SW 1271 (cell line): ENCODE measurements at places on chromosomes 12 and 14.

DNA sequence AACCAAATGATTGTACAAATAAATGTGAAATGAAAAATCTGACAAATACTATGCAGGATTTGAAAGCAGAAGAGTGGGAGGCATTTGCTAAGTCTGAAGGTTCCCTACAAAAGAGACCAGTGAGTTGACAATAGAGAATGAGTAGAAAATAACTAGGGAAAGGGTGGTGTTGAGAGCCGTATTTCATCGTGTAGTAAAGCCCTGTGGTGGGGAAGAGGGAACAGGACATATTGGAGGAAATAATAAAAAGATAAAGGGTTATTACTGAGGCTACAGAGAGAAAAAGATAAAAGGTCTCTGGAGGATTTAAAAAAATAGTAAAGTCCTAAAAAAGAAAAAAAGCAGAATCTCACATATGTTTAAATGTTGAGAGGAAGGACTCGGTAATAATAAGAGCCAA is 268.8 kb downstream of the DUSP6 start:
- DNase-seq = no peak

DNA sequence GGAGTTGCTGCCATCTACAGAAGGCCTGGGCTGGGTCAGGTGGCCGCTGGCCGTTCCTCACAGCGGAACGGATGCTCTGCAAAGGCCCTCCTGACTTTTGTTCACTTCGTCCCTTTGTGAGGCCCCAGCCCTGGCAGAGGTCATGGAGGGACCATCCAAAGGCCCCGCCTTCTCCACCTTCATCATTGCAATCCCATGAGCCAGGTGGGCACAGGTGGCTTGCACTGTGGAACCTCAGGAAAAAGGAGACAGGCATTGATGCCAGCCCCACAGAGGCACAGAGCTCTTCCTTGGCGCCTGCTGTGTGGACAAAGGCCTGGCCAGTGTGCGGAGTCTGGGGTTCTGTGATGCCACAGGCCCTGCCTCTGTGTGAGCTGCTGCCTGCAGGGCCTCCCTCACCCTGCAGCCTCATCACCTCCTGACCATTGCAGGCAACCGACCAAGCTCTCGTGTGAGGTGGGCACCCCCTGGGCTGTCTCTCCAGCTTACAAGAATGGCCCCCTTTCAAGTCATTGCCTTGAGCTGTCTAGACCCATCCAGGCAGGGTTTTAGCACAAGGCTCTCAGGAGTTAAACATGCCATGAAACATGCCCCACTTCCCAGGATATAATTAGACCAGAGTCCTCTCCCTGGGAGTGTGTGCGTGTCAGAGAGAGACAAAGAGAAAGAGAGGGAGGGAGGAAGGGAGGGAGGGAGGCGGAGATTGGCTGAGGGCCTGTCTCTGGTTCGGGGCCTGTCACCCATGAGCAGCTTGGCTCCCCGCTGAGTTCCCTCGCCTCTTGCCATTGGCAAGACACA is 19.3 kb downstream of the NFKBIA start:
- no peak for DNase-seq

GRCh38 chr12:67045650-67046049 is 223.5 kb upstream of the CAND1 start:
- DNase-seq = no peak

GRCh38 chr12:96447256-96447655 is 42.1 kb upstream of the CFAP54 start:
- DNase-seq = no peak

DNA sequence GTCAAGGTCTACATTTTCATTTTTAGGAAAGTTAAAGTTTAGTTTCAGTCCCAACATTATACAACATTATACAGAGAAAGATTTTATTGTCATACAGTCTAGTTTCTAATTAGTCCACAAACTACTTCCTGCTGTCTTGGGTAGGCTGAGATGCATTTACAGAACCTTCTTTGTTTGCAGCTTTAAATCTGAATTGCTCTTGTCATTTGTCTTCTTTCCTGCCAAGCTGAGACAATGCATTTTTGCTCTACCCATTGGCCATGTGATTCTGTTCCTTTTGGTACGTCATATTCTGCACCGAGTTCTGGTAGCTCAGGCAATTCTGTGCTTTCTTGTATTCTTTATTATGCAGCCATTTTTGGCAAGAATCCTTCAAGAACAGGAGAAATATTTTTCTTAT is 228.5 kb downstream of the ATP23 start:
- no peak for DNase-seq

DNA sequence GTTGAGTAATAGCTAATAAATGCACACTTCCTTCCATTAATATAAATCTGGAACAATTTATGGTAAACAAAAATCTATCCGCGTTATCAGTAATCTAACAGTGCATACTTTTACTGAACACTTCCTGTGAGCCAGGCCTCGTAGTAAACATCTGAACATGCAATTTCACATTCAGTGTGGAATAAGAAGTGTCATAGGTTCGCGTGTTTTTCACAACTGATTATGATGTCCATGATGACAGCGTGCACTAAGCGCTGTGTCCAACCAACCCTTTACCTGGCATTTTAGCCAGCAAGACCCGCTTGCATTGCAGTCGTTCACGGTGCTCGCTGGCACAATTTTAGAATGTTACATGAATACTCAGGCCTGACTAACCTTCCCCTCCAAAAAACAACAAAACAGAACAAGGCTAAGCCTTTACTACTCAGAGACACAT is 2.1 kb downstream of the PNMA1 start:
- no peak for DNase-seq

DNA sequence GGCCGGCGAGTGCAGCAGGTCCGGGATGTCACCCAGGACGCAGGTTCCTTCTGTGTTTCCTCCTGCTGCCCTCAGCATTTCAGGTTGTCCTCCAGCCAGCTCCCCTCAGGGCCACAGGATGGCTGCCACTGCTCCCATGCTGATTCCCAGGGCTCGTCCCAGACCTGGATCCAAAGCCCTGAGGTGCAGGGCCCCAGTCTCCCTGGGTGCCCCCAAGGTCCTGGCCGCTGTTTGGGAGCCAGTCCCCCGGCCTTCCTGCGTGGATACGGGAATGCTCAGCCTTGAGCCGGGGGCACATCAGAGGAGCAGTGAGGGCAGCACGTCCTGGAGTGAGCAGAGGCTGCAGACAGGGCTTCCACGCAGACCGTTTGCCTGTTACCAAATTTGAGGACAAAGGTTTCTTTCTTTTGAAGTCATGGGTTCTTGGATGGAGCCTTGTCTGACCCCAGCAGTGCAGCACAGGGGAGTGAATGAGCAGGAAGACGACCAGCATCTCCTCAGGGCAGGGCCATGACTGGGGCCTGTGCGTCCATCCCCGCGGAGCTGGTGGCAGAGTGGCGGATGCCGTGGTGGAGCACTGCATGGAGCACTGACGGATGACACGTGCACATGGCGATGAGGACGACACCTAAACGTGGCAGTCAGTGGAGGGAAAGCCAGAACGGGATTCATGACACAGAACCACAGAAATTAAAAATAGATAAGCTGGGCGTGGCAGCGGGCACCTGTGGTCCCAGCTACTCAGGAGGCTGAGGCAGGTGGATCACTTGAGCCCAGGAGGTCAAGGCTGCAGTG is 12.5 kb upstream of the CACNA2D4 start:
- no peak for DNase-seq

DNA sequence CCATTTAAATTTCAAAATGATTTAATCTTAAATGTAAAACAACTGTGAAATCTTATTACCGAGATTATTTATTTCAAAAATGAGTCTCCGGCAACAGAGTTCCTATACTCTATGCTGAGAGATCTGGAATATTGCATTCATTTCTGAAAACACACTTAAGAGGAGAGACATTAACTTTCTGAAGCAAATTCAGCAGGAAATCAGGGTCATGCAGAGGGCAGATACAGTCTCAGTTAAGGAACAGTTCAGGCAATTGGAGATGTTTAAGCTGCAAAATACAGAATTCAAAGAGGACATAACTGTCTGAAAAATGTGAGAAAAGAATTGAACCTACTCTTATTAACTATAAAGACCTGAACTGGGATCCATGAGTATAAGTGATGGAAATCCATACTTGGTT is 320.7 kb downstream of the PAWR start:
- DNase-seq = no peak

GRCh38 chr14:70653662-70654061 is 11.9 kb downstream of the TTC9 start:
- DNase-seq = no peak

DNA sequence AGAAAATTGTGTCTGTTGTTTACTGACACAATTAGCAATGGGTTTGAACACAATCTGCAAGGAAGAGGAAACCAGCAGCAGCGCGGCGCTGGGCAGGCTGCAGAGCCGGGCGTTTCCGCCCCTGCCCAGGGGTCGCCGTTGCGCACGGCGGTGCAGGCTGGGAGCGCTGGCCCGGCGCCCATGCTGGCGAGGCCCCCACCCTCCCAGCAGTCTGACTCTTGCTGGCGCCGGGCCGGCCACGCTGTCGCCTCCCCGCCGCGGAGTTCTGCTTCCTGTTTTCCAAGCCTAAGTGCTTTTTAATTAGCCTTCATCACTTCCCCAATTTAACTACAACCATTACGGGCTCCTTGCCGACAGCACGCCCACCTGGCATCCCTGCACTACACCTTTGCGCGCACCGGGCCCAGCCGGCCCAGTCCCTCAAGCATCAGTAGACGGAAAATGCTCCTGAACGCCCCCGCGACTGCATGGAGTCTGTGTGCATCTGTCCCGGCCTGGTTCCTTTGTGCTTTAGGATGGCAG is 212.1 kb downstream of the GXYLT1 start:
- no peak for DNase-seq

DNA sequence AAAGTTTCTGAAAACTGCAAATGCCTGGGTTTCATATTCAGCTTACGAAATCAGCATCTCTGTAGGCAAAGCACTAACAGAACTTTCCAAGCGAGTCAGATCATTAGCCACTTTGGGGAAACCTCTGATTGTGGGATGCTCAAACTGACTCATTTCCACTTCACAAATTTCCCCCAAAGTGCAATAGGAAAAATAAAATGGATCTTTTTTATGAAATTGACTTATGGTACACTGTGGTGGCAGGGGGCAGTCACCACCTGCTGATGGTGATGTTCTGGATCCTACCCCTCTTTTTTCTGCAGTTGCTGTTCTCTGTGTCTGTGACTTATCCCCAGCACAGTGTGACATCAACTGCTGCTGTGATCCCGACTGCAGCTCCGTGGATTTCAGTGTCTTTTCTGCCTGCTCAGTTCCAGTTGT is 5.6 kb downstream of the TCTN1 start:
- DNase-seq = no peak

DNA sequence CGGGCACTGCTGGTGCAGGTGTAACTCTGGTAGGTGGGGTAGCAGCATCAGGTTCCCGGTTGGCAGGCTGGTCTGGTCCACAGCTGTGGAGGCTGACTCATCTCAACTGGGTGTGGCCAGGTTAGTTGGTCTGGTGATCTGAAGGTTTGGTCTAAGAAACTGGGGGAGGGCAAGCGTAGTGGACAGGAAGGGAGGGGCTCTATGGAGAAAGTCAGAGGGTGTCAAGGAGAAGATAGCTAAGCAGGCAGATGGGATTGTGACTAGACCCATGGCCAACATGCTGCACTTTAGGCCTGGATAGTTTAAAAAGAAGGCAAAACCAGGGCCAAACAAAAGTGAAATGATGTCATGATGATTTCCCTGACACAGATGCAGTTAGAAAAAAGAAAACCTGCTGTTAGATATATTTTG is 7.9 kb downstream of the TRIM9 start:
- no peak for DNase-seq

DNA sequence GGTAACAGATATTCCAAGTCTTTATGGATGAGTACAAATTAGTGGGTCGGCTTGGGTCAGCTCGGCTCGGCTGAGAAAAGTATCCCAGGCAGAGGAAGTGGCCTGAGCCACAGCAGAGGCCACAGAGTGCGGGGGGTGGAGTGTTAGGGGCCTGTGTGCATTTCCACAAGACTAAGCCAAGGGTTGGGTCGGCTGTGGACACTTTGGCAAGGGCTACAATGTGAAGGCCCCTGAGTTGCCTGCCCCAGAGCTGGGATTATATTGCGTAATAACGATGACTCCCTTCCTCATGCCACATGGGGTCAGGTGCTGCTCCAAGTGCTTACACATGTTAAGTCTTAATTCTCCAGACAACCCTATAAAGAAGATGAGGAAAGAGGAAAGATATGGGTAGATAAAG is 11.4 kb downstream of the EVL start:
- DNase-seq = no peak

DNA sequence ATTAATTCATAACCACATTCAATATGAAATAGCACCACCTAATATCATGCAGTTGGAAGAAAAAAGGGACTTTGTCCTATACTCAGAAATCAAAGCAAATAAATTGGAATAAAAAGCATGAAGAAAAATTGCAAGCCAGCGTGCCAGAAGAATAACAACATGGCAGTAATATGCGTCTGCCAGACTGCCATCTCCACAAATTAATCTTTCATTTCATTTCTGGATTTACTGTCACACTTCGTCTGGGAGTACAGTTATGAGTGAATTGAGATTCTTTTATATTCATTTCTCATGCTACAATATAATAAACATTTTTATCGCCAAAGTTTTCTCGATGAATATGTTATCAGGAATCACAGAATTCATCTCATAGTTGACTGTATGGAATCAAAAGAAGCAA is 1327.7 kb upstream of the SEL1L start:
- DNase-seq = no peak

GRCh38 chr12:2376908-2377657 is 324.3 kb downstream of the CACNA1C start:
- DNase-seq = no peak

- DNase-seq = no peak
Measured at GRCh38 chr14:101561145-101561896, at the start of gene DIO3. TSS of gene DIO3 (plus strand) at chr14:101561495.

- peak; percentile 57 for DNase-seq
Measured at GRCh38 chr14:70073924-70074566, 114.7 kb downstream of the SLC8A3 start.

- DNase-seq = peak; percentile 88
Measured at GRCh38 chr14:97180304-97181200, 383.4 kb downstream of the VRK1 start.

DNA sequence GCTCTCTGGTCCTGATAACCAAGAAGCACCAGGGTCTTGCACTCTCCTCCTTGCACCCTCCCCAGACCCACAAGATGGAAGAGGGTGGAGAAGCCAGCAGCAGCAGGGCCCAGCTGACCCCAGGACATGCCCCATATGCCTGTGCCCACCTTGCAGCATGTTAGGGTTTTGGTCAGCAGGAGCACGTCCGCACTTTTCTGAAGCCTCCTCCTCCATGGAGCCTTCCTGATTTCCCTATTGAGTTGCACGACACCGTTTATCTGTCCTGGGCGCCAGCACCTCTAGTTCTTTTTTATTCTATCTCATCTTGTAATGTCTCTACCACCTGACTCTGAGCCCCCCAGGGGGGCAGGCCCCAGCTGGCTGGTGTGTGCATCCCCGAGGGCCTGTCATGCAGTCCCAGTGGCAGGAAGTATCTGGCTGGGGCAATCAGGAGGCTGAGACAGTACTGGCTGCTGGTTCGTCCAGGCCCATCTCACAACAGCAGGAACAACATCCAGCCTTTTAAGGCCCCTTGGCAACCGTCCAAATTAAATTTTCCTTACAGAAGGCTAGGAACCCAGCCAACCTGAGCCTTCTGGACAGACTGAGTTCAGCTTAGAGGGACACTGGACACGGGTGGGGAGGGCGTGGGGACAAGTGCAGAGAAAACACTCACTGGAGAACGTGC is 39.6 kb downstream of the CCDC85C start:
- DNase-seq = no peak
